ENCODE measurements at places on chromosomes 1 and 21.
A peak's percentile ranks its signal among the peaks of the same experiment; 100 is the strongest.

- no peak for DNase-seq
These were observed 419.4 kb upstream of the VAMP3 start for GRCh38 chr1:7351649-7352048.

DNA sequence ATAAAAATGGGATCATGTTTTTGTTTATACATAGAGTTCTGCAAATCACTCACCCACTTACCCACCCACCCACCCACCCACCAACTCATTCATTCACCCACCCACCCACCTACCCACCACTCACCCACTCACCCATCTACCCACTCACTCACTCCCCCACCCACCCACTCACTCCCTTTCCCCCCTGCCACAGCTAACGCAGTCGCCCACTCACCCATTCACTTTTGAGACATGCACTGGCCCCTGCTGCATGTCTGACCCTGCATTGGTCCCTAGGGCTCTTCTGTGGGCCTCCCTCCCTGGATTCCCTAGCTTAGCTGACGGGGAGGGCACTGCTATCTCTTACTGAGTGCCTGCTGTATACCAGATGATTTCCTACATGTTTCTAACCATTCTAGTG, 100.4 kb upstream of the CSF3R start:
- DNase-seq = no peak

- no peak for DNase-seq
These were observed 6.7 kb upstream of the TNFRSF8 start for GRCh38 chr1:12056331-12056841.

DNA sequence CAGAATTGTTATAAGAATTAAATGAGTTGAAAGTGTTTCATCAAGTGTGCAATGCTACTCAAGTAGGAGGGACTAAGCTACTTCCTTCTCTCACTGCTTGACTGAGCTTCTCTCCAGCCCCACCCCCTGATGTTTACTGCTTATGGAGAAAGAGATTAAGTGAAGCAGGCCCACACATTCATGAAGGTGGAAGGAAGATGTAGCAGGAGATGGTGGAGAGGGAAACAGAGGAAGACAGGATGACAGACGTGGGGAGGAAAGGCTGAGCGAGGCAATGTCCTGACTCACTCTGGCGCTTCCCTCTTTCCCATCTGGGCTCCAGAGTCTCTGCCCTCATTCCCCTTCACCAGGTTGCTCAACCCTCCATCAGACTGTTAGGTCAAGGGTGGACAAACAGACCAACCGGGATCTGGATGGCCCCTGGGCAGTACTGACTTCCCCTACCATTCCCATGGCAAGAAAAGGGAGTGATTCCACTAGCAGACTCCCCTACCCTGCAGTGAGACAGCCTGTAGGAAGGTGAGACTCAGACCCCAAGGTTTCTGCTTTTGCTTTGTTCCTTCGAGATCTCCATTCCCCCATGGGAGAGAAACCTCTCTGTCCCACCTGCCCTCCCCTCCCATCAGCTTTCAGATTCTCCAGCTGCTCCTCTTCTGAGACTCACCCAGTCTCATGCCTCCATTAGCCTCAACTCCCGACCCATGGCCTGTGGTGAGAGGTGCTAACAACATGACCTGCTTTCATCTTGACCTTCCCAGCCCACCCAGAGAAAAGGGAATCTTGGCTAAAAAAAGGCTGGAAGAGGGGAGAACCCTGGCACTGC, 3.1 kb upstream of the ARHGEF2 start:
- peak; percentile 82 for DNase-seq

- no peak for DNase-seq
These were observed 34.6 kb upstream of the TNFSF4 start for GRCh38 chr1:173241528-173242347.

DNA sequence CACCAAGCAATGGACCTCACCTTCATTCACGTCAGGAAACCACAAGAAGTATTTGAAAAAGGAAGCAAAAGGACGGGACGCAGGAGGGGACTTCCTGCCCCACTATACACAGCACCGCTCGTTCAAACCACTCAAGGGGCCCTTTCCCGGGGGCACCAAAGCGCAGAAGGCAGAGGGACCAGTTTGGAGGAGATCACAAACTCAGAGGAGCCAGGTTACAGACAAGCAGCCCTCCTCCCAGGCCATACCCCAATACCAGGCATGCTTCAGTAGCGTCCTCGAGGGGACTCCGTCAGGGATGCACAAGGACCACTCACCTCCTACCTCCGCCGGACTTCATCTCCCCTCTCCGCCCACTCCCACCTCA, 685 bp downstream of the CRTC2 start:
- no peak for DNase-seq

- DNase-seq = no peak
These were observed 160.3 kb upstream of the HP1BP3 start for GRCh38 chr1:20947409-20947808.

DNA sequence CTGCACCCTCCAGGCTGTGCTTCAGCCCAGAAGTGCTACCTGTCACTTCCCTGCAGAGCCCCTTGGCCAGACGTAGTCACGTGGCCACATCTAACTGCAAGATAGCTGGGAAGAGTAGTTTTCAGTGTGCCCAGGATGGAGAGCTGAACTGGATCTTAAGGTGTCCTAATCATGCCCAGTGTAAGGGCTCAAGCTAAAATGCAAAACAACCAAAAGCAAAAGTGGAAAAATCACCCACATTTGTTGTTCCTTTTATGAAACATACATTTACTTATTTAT, 59.4 kb upstream of the ROR1 start:
- no peak for DNase-seq

DNA sequence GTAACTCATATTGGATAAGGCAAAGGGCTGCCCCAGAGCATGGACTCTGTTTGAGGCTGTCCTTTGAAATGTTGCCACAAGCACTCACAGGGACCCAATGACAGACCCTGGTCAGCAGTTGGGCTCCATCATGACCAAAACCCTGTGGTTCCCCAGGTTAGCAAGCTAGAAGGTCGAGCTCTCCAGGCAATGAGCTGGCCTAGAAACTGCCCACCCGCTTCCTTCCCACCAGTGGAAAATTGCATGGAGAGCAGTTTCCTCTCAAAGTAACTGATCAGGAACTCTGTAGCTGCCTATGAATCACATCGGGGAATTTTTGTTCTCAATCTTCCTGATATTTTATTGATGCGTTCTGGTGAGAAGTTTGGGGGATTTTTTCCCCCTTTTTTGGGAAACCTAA, 52.8 kb downstream of the FHAD1 start:
- no peak for DNase-seq

GRCh38 chr1:183970516-183971300, 66.8 kb downstream of the COLGALT2 start:
- DNase-seq = no peak
